Hair follicle dermal papilla cell (primary cell): ENCODE measurements at places on chromosomes 3 and 15. TPM values are rescaled to one million over a fixed set of nuclear protein-coding genes. Genes with fewer than 3 reads are reported as not detected.

The GABRA5 gene
- under 0.01 TPM in 1 of 2 replicates, not detected in the other for total RNA-seq

The CADPS gene
- 6.9 and 7.0 TPM in 2 replicates for total RNA-seq

The CPEB1 gene
- 13.1 and 14.9 TPM in 2 replicates for total RNA-seq

The ITIH4 gene
- 2.2 and 2.4 TPM in 2 replicates for total RNA-seq

The PRR20G gene
- not detected in 2 replicates for total RNA-seq

The SLC2A2 gene
- under 0.01 TPM in 1 of 2 replicates, not detected in the other for total RNA-seq

The BLM gene
- total RNA-seq = 0.49 and 0.61 TPM in 2 replicates

The FBXL2 gene
- 21.3 and 25.3 TPM in 2 replicates for total RNA-seq

The TMEM266 gene
- 0.12 and 0.16 TPM in 2 replicates for total RNA-seq

The LRRIQ4 gene
- total RNA-seq = 0.16 and 0.36 TPM in 2 replicates

The TEX55 gene
- not detected in 2 replicates for total RNA-seq

The HIGD2B gene
- total RNA-seq = not detected in 2 replicates

The ESYT3 gene
- 0.49 and 0.97 TPM in 2 replicates for total RNA-seq

The PLIN1 gene
- 0.16 TPM in 1 of 2 replicates, not detected in the other for total RNA-seq

The CPNE9 gene
- total RNA-seq = not detected in 2 replicates

The GOLGA8M gene
- 0.16 and 0.73 TPM in 2 replicates for total RNA-seq

The HHATL gene
- not detected in 2 replicates for total RNA-seq

The RASGRF1 gene
- not detected in 2 replicates for total RNA-seq

The TRPC1 gene
- 20.8 and 28.9 TPM in 2 replicates for total RNA-seq

The UTS2B gene
- total RNA-seq = 0.36 and 1.3 TPM in 2 replicates

The SFMBT1 gene
- 4.0 and 7.3 TPM in 2 replicates for total RNA-seq

The KLHL40 gene
- not detected in 2 replicates for total RNA-seq

The TNFAIP8L3 gene
- 0.81 and 2.7 TPM in 2 replicates for total RNA-seq

The DNAJA4 gene
- 2.2 and 3.9 TPM in 2 replicates for total RNA-seq

The MUC13 gene
- not detected in 2 replicates for total RNA-seq

The ABHD14A gene
- 10.3 and 16.2 TPM in 2 replicates for total RNA-seq

The PIF1 gene
- 3.6 and 8.4 TPM in 2 replicates for total RNA-seq

The STXBP5L gene
- not detected in 2 replicates for total RNA-seq

The TJP1 gene
- total RNA-seq = 62.1 and 67.3 TPM in 2 replicates

The CD200R1 gene
- total RNA-seq = 0.16 TPM in 1 of 2 replicates, not detected in the other

The BUB1B gene
- 2.4 and 5.0 TPM in 2 replicates for total RNA-seq

The ARGFX gene
- not detected in 2 replicates for total RNA-seq

The AP3B2 gene
- 0.12 and 1.6 TPM in 2 replicates for total RNA-seq

The HES1 gene
- 5.0 and 6.3 TPM in 2 replicates for total RNA-seq

The MON1A gene
- 15.4 and 18.3 TPM in 2 replicates for total RNA-seq

The CCR2 gene
- total RNA-seq = not detected in 2 replicates
